Activated naive CD8-positive, alpha-beta T cell treated with anti-CD3 and anti-CD28 coated beads for 36 hours (primary cell): ENCODE measurements at places on chromosomes 13 and 19. TPM values are rescaled to one million over a fixed set of nuclear protein-coding genes. Genes with fewer than 3 reads are reported as not detected.

GRCh38 chr19:23817519-23817918, 58.8 kb upstream of the ZNF681 start:
- peak; percentile 14 for DNase-seq
- no peaks in the 10 kb centered on the region for H3K4me1 ChIP-seq
- no peak overlapping the region for H3K4me3 ChIP-seq
- H3K27ac ChIP-seq, result no peak overlapping the region

Gene DACH1
- total RNA-seq, result not detected

Gene GPR12
- total RNA-seq, result not detected

Gene CEACAM18
- total RNA-seq, result not detected

Gene TEX29
- 0.46 TPM for total RNA-seq
